ENCODE measurements at places on chromosomes 3 and 15. TPM values are rescaled to one million over a fixed set of nuclear protein-coding genes. Genes with fewer than 3 reads are reported as not detected.
A peak's percentile ranks its signal among the peaks of the same experiment; 100 is the strongest.

Gene SH3GL3
- total RNA-seq, result 105 TPM

Gene RBPMS2
- total RNA-seq, result 1.2 TPM

- no peak for DNase-seq
These were observed 236.2 kb downstream of the TLE3 start for GRCh38 chr15:69861331-69862171.

Gene ACP3
- total RNA-seq, result 1.5 TPM

GRCh38 chr3:174675406-174675805 is 183.7 kb upstream of the NAALADL2 start:
- peak; percentile 54 for DNase-seq

- DNase-seq, result peak; percentile 93
These were observed 181.4 kb downstream of the SMAD6 start for GRCh38 chr15:66883284-66883911.

- peak; percentile 93 for DNase-seq
These were observed at the start of gene RNU6-1 for GRCh38 chr15:67839929-67840748. Gene RNU6-1, minus strand, starts transcription at chr15:67840045.

Gene TUSC7
- total RNA-seq, result not detected

Gene SAXO2
- 5.9 TPM for total RNA-seq

DNA sequence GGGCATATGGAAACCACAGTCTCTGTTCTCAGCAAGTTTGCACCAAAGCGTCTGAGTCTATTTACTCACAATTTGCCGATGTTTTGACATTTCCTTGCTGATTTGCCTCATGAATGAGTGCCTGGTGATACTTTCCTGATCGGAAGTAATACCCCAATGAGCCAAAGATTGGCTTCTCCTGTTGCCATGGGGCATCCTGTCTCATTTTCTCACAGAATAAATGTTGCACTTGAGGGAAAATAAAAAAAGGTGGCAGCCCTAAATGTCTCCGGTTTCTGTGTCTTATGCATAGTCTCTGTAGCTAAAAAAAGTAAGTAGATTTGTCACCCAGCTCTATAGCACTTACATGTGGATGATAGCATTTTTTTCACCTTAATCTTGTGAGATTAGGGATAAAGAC is 73.7 kb upstream of the CADPS start:
- DNase-seq, result no peak

DNA sequence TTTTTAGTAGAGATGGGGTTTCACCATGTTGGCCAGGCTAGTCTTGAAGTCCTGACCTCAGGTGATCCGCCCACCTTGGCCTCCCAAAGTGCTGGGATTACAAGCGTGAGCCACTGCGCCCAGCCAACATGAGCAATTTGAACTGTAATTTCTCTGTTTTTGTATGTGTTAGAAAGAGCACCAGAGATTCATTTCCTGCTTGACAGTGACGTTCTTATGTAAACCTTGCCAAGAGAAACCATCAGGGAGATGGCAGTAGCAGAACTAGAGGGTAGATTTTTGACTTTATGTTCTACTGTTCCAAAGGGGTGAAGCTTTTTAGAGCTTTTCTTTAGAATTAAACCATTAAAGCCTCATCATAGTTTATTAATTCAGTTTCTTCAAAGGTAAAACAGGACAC is 148.1 kb upstream of the UMPS start:
- no peak for DNase-seq

Gene LARP6
- total RNA-seq, result 32.6 TPM

DNA sequence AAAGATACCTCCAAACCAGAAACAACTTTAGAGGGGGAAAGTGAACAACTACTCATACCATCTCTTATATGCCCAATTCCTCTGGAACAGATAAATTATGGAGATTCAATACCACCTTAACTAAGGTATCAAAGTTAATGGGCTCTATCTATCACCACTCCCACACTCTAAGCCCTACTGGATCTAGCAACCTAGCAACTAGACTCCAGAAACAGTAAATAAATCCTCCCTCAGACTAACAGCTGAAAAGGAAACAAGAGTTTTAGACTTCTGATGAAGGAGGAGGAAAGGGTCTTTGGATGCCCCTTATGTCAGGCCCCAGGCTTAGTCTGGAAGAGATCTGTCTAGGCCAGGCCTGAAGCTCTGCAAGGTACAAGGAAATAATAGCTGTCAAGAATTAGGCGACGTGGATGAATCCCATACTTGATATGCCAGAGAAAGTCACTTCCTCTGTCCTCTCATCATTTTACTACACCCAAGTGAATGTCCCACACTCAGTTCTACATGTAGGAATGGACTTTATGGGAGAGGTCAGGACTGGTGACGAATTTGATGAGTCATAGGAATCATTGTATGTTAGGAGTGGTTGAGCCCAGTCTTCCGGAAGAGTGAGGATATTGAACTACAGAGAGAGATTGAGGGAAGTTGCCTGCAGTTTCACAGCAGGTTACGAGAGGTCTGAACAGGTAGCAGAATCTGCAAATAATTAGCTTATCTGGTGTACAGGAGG is 113.8 kb downstream of the AKAP13 start:
- no peak for DNase-seq

DNA sequence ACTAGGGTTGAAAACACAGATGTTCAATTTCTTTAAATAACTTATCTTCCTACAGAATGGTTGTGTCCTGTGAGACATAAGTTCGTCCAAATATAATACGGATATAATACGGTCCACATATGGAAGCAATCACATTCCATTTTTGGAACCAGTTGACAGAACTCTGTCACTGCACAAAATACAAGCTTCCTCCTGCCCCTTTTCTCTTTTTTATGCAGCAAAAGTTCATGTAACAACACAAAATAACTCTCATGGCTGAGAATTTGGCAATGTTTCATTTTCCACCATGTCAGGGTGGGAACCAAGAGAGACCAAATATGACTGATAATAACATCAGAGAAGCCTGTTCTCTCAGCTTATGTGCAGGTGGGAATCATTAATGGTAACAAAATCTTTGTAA is 158.1 kb upstream of the ZNF385D start:
- no peak for DNase-seq

GRCh38 chr3:5390221-5390620 is 202.7 kb downstream of the EDEM1 start:
- DNase-seq, result no peak

DNA sequence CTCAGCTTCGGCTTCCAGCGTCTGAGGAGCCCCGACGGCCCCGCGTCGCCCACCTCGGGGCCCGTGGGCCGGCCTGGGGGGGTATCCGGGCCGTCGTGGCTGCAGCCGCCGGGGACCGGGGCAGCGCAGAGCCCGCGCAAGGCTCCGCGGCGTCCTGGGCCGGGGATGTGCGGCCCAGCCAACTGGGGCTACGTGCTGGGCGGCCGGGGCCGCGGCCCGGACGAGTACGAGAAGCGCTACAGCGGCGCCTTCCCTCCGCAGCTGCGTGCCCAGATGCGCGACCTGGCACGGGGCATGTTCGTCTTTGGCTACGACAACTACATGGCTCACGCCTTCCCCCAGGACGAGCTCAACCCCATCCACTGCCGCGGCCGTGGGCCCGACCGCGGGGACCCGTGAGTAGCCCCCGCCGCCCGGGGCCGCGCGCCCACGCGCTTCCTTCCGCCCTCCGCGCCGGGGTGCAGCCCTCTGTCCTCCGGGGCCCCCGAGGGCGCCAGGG is 462 bp downstream of the EDEM1 start:
- DNase-seq, result no peak

DNA sequence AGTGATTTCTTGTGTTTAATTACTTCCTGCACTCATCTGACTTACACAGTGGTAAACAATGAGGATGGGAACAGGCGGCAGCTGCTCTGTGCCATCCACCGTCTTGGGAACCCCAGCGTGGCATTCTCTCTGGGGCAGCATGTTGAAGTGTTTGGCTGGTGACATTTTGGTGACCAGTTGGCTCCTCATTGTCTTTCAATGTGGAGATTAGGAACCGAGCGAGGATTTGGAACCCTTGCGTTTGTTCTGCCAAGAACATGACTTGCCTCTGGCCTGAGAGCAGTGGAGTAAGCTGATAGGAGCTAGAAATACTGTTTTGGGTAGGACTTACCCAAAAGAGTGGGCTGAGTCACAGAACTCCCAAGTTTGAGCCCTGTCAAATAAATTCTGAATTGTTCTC is 88.8 kb downstream of the IGF1R start:
- DNase-seq, result no peak

GRCh38 chr3:52227117-52227516 is 1.7 kb upstream of the TLR9 start:
- no peak for DNase-seq

GRCh38 chr3:114132500-114132899 is 46.4 kb downstream of the DRD3 start:
- no peak for DNase-seq

Gene ANKRD34C
- total RNA-seq, result 0.99 TPM

Gene ST6GAL1
- 33.5 TPM for total RNA-seq

- no peak for DNase-seq
These were observed 43.2 kb downstream of the P3H2 start for GRCh38 chr3:190077395-190078045.

- peak; percentile 21 for DNase-seq
These were observed 300.7 kb upstream of the SATB1 start for GRCh38 chr3:18725668-18726407.

DNA sequence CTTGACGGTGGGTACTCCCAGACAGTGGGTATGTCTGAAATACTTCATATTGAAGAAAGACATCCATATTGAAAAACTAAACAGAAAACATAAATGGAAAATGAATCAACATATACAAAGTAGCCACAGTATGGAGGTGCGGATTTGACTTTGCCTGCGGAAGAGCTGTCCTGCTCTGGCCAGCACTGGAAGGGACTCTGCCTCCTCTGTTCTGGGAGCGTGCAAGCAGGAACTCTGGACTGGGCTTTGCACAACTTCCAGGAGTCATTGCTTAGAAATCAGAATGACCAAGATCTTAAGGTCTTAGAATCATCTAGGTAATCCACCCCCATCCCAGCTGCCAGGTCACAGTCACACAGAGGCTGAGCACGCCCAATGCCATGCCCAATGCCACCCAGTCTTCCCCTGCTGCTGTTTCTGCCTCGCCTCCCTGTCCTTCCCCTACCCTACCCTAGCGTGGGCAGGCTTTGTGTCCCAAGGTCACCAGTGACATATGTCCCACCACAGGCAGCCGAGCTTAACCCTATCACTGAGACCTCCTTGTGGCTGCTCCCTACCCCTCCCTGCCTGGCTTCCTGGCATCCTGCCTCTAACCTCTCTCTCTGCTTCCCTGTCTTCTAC is 36.3 kb downstream of the CDC25A start:
- no peak for DNase-seq

Gene LZTFL1
- total RNA-seq, result 28.8 TPM

DNA sequence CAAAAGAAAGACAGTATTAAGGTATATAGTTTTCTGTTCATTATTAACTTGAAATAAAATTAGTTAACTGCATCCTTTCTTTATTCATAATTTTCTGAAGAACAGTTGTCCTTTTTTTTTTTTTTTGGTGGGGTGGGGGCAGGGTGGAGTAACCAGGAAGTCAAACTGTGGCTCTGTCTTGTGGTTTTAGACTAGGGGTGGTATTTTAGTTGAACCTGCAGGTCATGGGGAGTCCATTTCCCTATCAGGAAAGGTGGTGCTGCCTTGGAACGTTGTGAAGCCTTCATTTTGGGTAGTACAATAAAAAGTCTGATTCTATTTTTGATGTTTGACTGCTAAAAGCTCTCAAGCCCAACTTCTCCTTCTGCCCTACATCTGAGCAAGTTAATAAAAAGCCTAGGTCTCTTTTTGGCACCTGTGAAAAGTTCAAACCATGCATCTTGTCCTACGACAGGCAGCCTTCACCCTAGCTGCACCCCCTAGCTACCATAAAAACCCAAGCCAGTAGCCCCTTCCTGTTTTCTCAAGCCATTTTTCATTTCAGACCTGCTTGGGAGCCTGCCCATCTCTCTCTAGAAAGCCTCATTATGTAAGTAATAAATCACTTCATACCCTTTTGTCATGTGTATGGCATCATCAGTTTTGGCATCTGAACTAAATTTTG is 31.2 kb upstream of the RIOX2 start:
- DNase-seq, result no peak

DNA sequence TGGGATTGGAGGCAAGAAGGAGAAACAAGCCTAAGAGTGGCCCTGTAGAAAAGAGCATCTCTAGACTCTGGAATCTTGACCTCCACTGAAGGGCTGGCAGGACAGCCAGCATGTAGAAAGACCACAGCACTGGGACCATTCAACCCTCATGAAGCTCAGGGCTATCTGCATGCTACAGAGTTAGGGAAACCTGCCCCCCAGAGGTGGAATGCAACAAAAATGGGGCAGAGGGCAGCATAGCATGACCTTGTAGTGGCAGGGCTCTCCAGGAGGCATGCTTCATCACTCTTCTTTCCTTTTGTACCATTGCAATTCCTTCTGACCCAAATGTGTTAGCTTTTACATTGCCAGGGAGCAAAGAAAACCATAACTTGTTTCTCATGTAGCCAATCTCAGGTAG is 445.4 kb downstream of the EPHB1 start:
- no peak for DNase-seq

Gene TIMP4
- 8.7 TPM for total RNA-seq

Gene CASR
- total RNA-seq, result 0.11 TPM

DNA sequence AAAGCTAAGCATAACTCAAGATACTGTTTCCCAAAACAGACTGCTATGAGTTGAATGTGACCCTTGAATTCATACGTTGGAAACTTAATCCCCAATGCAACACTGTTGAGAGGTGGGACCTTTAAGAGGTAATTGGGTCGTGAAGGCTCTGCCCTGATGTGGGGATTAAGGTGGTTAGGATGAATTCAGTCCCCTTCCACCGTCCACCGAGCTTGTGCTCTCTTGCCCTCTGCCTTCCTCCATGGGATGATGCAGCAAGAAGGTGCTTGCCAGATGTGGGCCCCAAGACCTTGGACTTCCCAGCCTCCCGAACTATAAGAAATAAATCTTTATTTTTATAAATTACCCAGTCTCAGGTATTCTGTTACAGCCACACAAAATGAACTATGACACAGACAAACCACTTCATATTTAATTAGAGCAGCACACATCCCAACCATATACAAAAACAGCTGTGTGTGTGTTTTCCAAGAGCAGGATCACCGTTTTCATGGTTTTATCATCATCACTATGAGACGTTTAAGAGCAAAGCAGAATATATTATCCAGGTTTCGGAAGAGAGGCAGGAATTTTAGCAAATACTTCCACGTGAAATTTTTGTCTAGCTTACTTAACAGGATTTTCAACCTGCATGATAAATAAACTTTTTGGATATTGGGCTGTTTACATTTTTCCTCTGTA is 61.2 kb downstream of the CD200R1L start:
- no peak for DNase-seq

Gene CGGBP1
- total RNA-seq, result 94.7 TPM

Gene CAMK2N2
- 9.1 TPM for total RNA-seq

DNA sequence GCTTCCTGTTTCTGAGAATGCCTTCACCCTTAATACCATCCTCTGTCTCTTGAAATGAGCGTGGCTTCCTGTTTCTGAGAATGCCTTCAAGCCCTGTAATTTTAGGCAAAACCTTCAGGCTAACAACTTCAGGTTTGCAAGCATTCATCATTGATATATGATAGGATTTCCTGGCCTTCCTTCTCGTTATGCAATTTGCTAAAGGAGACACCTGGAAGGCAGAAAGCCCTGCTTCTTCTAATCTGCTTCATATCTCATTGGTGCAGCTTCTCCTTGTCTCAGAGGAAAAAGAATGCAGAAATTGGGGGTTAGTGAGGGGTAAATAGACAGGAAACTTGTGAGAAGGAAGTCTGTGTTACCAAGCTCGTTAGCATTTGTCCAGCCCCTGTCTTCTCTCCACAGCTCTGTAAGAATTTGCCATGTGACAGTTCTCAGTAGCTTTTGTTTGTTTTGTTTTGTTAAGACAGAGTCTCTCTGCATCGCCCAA is 7.3 kb downstream of the ARL6IP5 start:
- DNase-seq, result no peak

GRCh38 chr3:186923241-186923640 is 7.1 kb upstream of the ST6GAL1 start:
- no peak for DNase-seq

- DNase-seq, result peak; percentile 39
These were observed 34.9 kb downstream of the DCLK3 start for GRCh38 chr3:36729204-36730056.

Measured in spinal cord (tissue), 10 donors.